ENCODE measurements at places on chromosomes 12 and 14. TPM values are rescaled to one million over a fixed set of nuclear protein-coding genes. Genes with fewer than 3 reads are reported as not detected.

Gene LALBA
- total RNA-seq: not detected

Gene KRT78
- not detected for total RNA-seq

Gene SLC10A1
- not detected for total RNA-seq

Gene HRK
- not detected for total RNA-seq

Gene LRFN5
- total RNA-seq: 3.6 TPM

Gene RERG
- 0.88 TPM for total RNA-seq

Gene APOLD1
- total RNA-seq: 8.4 TPM

Gene P2RX2
- total RNA-seq: not detected

Gene TOMM20L
- not detected for total RNA-seq

Gene CIROP
- not detected for total RNA-seq

Gene AICDA
- not detected for total RNA-seq

Gene RNASE2
- not detected for total RNA-seq

Gene FLRT2
- total RNA-seq: 33.6 TPM

Gene LUM
- 151 TPM for total RNA-seq

Gene NYNRIN
- 4.2 TPM for total RNA-seq

Gene MYH6
- not detected for total RNA-seq

Gene PMEL
- total RNA-seq: 0.88 TPM

Gene PLD4
- not detected for total RNA-seq

Gene TBC1D30
- total RNA-seq: under 0.01 TPM

Gene PLEKHD1
- total RNA-seq: not detected

Gene RERGL
- not detected for total RNA-seq

Gene CDK17
- total RNA-seq: 272 TPM

Gene C14orf39
- not detected for total RNA-seq

Gene GPRC5A
- total RNA-seq: 17.9 TPM

Gene MORN3
- 1.5 TPM for total RNA-seq

Gene TRAF3
- 37.4 TPM for total RNA-seq

Gene FOXG1
- under 0.01 TPM for total RNA-seq

Gene FAM90A1
- total RNA-seq: 0.14 TPM

Gene SERPINA6
- not detected for total RNA-seq

Gene CCDC85C
- 18.8 TPM for total RNA-seq

Gene GPX2
- not detected for total RNA-seq

Gene CLEC2A
- total RNA-seq: not detected

Gene OLR1
- total RNA-seq: 8.7 TPM

Gene OAS2
- 5.0 TPM for total RNA-seq

Gene ASB2
- total RNA-seq: 1.1 TPM

Gene NKX2-1
- total RNA-seq: not detected

Gene KCNC2
- total RNA-seq: not detected

Gene POC1B
- 10.3 TPM for total RNA-seq

Gene PIANP
- not detected for total RNA-seq

Gene MYF5
- not detected for total RNA-seq

Gene TSPAN8
- total RNA-seq: not detected

Gene KRT2
- not detected for total RNA-seq

Gene OR4M1
- total RNA-seq: not detected

Gene DIO3
- total RNA-seq: not detected

Gene IRAK3
- 5.9 TPM for total RNA-seq

Gene LIN7A
- 0.57 TPM for total RNA-seq

Gene HOXC4
- total RNA-seq: 2.0 TPM

Gene OR4K2
- total RNA-seq: not detected

Gene GDF3
- not detected for total RNA-seq

Gene TAS2R42
- not detected for total RNA-seq

Measured in placental pericyte (primary cell).